WTC11 (cell line): ENCODE measurements at places on chromosomes 5 and 9. TPM values are rescaled to one million over a fixed set of nuclear protein-coding genes. Genes with fewer than 3 reads are reported as not detected.
A peak's percentile ranks its signal among the peaks of the same experiment; 100 is the strongest.

DIPK1B gene
- total RNA-seq, result 45.4 to 49.8 TPM (median 48.9 TPM) in 3 replicates

DNA sequence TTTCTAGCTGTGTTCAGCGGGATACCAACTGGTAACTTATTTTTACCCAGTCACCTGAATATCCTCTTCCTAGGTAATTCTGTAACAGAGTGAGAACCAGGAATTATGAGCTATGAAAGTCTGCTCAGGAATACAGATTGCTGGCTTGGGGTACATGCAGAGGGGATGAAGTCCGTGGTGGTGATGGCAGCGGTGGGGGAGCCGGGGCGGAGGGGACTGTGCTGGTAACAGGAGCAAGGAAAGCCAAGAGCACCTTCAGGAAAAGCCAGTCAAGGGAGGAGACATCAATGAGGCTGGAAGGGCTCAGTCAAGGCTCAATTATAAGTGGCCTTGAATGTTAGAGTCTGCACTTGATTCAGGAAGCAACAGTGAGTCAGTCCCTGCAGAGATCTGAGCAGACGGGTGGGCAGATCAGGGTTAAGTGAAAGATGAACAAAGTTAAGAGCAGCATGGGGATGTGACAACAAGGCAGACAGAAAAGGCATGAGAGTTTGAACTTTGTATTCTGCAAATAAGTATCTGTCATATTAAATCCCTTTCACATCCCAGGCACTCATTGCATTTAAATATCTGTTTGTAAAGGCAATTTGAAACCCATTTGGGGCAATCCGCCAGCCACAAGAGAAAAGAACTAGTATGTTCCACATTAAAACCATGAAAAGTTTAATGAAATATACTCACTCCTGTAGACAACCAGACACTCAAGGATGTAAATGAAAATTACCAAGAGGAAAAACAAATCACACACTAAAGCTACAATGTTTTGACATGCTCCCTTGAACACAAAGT lies 101.2 kb downstream of the TTC39B start:
- H3K36me3 ChIP-seq, result peaks cover 17% of the 10 kb centered on the region
- DNase-seq, result no peak
- peak overlapping the region; percentile 57; the same call in 1 of the 2 replicates for H3K27ac ChIP-seq
- no peak overlapping the region for H3K4me3 ChIP-seq

DNA sequence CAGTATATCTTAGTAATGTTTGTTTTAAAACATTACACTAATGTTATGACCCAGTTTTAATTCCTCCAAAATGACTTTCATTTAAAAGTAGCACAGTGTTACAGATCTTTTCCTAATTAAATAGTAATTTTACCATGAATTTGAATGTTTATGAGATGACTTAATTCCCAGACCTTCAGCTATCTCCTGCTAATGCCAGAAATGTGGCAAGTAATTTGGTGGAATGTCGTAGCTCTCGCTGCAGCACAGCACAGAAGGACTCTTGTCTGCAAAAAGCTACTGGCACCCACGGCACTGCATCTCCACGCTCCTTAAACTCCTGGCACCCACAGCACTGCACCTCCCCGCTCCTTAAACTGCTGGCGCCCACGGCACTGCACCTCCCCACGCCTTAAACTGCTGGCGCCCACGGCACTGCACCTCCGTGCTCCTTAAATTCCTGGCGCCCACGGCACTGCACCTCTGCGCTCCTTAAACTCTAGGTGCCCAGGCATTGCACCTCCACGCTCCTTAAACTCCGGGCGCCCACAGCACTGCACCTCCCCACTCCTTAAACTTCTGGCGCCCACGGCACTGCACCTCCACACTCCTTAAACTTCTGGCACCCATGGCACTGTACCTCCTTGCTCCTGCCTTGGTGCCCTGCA lies 163.1 kb downstream of the CDK5RAP2 start:
- peaks cover 22% of the 10 kb centered on the region for H3K36me3 ChIP-seq
- peak overlapping the region; percentile 54; the same call in 1 of the 2 replicates for H3K27ac ChIP-seq
- DNase-seq, result no peak
- H3K27me3 ChIP-seq, result no peaks in the 10 kb centered on the region

GRCh38 chr5:58498340-58498942 lies 7.2 kb downstream of the GAPT start:
- no peak overlapping the region for H3K4me3 ChIP-seq
- no peaks in the 10 kb centered on the region; the same call in 1 of the 2 replicates for H3K27me3 ChIP-seq
- no peaks in the 10 kb centered on the region for H3K36me3 ChIP-seq
- no peak overlapping the region for H3K27ac ChIP-seq

HTR1A gene
- 0.46 to 0.66 TPM (median 0.52 TPM) in 3 replicates for total RNA-seq
